ENCODE measurements at places on chromosomes 7 and 10. TPM values are rescaled to one million over a fixed set of nuclear protein-coding genes. Genes with fewer than 3 reads are reported as not detected.

DNA sequence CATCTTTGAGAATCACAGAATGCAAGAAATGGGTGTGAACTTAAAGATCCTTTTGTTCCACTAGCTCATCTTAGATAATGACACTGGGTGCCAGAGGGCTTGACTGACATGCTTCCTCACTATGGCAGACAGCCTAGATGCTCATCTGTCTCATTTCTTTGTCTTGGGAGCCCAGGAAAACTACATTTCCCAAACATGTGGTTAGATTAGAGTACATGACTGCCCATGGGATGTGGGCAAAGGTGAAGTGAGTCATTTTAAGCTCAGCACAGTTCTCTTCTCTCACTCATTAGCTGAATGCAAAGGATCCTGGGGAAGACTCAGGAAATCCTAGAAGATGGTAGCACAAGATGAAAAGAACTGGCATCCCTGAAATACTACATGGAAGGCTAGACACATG, 32.5 kb upstream of the TBX20 start:
- H3K27ac ChIP-seq = no peak overlapping the region
- H3K36me3 ChIP-seq = no peaks in the 10 kb centered on the region
- peaks cover 34% of the 10 kb centered on the region for H3K27me3 ChIP-seq
- DNase-seq = no peak
- no peaks in the 10 kb centered on the region for H3K4me1 ChIP-seq
- no peak overlapping the region for H3K4me3 ChIP-seq

DNA sequence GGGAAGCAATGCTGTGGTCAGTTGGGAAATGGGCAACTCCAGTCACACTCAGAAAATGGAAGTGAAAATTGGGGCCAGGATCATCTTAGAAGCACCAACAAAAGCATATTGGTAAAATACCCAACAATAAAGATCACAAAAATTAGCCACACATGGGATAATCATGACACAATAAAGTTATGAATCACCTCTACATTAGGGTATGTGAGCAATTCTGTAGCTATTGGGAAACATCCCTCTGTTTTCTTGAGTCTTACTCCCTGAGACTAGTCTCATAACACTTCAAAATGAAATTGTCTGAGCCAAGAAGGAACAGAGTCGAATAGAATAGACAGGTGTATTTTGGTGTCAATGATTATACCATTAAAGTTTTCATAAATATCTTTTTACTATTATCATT, 178.3 kb downstream of the DYNC1I1 start:
- no peak overlapping the region for H3K27ac ChIP-seq
- DNase-seq = no peak
- H3K27me3 ChIP-seq = no peaks in the 10 kb centered on the region
- no peaks in the 10 kb centered on the region for H3K36me3 ChIP-seq
- no peak overlapping the region for H3K4me3 ChIP-seq

GRCh38 chr10:88091490-88092061, 228.2 kb downstream of the PTEN start:
- H3K4me3 ChIP-seq = no peak overlapping the region
- no peaks in the 10 kb centered on the region for H3K36me3 ChIP-seq
- H3K27ac ChIP-seq = no peak overlapping the region
- H3K4me1 ChIP-seq = no peaks in the 10 kb centered on the region
- no peaks in the 10 kb centered on the region for H3K27me3 ChIP-seq
- DNase-seq = no peak

The SEMA4G gene
- total RNA-seq = 9.2 TPM
